ENCODE measurements at places on chromosomes 11 and 22.

GRCh38 chr11:5928271-5928670, 13.8 kb upstream of the OR56A3 start:
- no peak for DNase-seq

DNA sequence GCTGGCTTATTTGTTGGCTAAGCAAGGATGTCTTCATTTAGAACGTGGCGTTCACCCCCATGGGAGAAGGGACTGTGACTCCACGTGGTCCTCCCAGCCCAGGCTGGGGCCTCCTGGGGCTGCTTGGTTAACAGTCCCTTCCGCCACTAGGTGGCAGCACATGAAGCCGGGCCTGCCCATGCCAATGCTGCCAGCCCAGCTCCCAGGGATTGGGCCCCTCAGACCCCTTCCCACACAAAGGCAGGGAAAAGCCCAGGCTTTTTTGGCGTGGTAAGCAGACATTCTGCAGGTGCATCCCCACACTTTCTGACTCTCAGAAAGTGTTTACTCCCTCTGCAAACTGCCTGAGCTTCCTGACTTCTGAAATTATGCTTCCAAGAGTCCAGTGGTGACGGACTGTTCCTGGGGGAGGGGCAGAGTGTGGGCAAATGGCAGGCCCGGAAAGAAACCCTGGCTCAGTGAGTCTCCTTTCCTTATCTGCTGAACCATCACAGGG, 3.1 kb downstream of the CBX6 start:
- peak; percentile 84 for DNase-seq

DNA sequence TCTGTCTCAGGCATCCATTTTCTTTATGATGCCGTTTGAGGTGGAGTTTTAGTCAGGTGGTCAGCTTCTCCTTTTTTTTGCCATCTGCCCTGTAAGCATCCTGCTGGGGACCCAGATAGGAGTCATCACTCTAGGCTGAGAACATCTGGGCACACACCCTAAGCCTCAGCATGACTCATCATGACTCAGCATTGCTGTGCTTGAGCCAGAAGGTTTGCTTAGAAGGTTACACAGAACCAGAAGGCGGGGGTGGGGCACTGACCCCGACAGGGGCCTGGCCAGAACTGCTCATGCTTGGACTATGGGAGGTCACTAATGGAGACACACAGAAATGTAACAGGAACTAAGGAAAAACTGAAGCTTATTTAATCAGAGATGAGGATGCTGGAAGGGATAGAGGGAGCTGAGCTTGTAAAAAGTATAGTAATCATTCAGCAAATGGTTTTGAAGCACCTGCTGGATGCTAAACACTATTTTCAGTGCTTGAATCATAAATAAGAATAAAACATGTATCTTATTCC, 10.9 kb upstream of the HBE1 start:
- peak; percentile 57 for DNase-seq

DNA sequence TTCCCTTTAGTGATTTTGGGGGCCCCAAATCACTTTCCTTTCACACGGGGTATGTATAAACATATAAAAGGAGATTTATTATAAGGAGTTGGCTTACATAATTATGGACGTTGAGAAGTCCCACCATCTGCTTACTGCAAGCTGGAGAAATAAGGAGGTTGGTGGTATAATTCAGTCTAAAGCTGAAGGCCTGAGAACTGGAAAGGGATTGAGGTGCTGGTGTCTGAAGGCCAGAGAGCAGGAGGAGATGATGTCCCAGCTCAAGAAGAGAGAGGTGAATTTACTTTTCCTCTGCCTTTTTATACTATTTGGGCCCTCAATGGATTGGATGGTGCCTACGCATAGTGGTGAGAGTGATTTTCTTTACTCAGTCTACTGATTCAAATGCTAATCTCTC, 1.3 kb upstream of the ZNF202 start:
- no peak for DNase-seq

DNA sequence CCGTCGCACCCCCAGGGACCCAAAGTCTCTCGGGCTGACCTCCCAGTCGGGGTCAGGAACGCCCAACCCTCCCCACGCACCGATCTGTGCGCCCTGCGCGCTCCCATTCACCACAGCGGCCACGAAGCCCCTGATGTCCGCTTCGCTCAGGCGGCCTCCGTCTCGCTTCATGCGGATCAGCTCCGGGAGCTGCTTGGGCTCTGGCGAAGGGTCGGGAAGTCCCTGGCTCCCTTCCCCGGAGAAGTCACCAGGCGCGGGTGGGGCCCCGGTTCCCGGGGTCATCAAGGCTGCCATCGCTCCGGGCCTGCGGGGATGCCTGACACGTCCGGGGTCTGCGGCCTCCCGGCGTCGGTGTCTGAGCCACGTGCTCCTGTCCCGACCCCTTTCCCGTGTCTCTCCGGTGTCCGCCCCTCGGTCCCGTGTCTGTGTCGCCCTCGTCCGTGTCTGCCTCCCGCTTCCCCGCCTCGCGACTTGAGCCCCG, 356 bp downstream of the TYMP start:
- DNase-seq: no peak

GRCh38 chr11:20444535-20444934, 57.0 kb downstream of the PRMT3 start:
- DNase-seq: no peak

DNA sequence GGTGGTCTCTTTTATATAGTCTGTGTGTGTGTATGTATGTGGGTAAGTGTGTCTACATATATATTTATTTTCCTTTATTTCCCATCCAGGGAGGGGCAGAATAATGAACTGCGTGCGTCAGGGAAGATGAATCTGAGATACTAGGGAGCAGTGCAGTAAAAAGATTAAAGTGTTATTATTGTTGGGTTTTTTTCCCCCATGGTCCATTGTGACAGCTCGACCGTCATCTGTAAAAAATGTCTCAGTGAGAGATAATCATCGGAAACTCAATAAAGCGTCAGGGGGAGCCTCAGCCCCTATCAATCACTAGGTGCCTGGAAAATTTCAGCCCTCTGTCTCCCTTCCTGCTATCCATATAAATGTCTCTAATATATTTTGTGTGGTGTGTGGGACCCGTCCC, 64.6 kb downstream of the CLPB start:
- no peak for DNase-seq

DNA sequence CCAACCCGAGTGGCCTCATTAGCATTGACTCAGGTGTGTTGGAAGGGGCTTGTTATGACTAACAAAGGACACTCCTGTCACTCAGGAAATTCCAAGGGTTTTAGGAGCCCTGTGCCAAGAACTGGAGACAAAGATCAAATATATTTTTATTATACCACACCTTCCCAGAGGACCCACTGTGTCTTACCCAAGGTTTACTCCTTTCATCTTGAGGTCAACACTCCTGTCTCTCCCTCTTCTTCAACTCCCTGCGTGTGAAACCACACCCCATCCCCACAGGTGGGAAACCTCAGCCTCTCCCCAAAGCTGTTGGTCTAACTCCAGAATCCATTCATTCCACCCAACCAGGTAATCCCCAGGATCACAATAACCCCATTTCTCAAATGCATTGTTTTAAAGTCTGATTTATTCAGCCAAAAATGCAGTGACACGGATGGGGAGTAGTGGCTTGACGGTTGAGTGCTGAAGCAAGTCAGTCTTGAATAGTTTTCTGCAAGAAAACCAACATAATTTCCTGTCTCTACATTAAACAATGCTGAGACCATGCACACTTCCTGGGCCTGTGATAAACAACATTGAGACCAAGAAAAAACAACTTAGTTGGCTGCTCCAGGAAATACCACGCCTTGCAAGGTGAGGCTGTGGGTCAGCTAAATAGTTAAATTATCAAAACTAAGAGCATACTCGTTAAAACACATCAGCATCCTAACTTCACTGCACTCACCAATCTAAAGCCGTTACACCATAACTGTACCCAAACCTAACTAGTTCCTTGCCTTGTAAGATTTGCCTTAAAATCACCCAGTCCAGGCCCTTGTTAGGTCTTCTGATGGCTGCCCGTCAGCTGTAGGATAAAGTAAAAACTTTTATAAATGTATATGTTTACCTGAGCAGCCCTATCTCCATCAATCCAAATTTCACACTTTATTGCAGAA, 38.5 kb upstream of the SPON1 start:
- DNase-seq: no peak
